ENCODE measurements at places on chromosomes 6 and 20.

GRCh38 chr6:14906621-14907020 is 339.2 kb upstream of the JARID2 start:
- no peak for DNase-seq

- DNase-seq = no peak
Observed at GRCh38 chr20:675033-675452, 559 bp downstream of the SCRT2 start.

DNA sequence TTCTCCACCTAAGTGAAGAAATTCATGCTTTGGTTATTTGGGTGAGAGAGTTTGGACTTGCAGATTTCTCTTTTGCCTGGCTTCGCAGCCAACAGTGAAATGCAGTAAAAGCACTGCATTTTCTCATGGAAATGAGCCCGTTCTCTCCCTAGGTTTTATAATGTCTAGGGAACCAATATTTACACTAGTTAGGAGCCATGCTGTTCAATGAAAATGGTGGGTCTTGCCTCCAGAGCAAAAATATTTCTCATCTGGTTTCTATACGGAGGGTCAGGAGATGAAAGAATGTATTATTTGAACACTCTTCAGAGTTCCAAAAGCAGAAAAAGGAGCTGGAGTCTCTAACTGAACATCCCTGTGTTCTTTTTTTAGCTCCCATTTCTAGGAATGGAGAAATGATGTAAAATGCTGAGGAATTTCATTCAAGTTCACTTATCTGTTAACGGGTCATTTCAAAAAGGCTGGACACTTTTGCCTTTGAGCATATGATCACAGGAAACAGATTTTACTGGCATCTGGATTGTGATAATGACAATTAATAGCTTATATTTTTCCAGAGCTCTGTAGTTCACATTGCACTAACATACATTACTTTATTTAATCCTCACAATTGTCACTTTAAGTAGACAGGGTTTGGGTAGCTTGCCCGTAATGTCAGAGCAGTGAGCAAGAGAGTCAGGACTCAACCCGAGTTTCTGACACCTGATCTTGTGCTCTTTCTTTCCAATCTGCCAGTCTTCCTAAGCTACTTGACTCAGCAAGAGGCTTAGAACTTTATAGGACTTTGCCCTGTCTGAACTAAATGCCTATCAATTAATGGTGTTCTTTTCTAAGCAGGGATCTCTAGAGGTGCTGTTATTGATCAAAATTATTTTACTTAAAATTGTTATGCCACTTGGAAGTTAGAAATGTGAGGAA is 78.0 kb downstream of the PPP1R14C start:
- DNase-seq = no peak

DNA sequence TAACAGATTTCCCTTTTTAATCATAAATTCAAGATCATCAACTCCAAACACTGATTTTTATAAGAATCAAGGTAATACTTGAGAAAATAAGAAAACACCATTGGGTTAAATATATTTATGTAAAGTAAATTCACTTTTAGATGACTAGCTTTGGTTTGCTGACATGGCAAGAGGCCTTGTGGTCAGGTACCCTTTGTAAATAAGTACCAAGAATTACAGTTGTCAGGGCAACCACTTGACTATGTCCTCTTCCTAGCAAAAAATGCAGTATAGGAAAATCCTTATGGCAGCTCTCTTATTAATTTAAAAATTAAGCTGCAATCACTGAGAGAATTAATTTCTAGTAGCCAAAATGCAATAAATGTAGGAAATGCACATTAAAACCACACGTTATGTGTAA is 153.8 kb downstream of the INSM1 start:
- DNase-seq = no peak

- no peak for DNase-seq
Observed at GRCh38 chr6:140893432-140893831, 1239.3 kb upstream of the GJE1 start.

DNA sequence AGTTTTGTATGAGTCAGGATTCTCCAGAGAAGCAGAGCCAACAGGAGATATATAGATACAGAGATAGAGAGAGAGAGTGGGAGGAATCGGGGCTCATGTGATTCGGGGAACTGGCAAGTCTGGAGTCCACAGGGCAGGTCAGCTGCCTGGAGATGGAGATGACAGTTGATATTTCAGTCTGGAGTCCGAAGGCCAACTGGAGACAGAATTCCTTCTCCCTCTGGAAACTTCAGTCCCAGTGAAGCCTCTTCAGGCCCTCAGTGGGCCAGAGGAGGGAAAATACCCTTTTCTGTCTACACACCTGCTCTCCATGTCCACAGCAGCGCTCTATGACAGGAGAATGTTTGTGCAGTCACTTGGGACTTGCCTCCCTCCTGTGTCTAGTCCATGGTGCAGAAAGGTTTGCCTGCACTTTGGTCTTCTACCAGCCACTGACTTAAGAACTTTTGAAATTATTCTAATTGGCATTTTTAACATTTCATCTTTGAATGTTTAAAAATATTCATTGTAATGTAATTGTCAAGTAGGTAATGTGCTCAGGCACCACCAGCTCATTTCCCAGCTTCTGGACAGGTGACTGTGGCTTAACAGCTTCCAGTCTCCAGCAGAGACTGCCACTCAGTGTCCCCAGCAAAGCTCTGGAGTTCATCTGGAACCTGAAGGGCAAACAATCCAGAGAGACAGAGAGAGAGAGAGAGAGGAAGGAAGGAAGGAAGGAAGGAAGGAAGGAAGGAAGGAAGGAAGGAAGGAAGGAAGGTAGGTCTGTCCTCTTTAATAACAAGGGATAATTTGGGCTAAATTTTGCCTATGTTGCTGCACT is 43.8 kb upstream of the AFDN start:
- no peak for DNase-seq

- DNase-seq = no peak
Observed at GRCh38 chr20:36158160-36158741, 3.7 kb downstream of the EPB41L1 start.

- DNase-seq = no peak
Observed at GRCh38 chr20:54062812-54063280, 7.5 kb downstream of the BCAS1 start.

GRCh38 chr20:34426026-34426425 is 63.0 kb downstream of the ITCH start:
- DNase-seq = no peak

DNA sequence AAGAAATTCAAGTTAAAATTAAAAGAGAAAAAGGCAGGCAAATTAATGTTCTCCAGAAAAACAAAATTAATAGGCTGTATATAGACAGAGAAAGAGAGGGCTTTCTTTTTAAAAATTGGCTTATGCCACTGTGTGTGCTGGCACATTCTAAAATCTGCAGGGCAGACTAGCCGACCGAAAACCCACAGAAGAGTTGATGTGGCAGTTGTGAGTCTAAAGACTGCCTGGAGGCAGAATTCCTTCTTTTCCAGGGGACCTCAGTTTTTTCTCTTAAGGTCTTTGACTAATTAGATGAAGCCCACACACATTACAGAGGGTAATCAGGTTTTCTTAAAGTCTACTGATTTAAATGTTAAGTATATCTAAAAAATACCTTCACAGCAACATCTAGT is 85.7 kb downstream of the GJA1 start:
- no peak for DNase-seq
